Foreskin fibroblast (primary cell): ENCODE measurements at places on chromosomes 5 and 9.
A peak's percentile ranks its signal among the peaks of the same experiment; 100 is the strongest.

DNA sequence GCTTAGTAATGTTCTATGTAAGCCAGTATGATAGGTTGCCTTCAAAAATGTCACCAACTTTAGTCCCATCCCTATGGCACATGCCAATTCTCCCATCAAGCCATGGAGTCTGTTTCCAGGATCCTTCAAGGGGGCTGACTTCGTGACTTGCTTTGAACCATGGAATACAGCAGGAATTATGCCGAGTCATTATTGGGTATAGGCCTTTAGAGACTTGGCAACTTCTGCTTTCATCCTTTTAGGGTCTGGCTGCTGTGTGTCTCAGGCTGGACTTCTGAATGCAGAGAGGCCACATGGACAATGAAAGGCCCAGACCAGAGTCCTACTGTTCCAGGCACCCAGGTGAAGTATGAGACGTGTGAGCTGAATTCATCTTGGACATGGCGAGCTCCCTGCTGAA lies 109.8 kb downstream of the DENND1A start:
- DNase-seq, result no peak

DNA sequence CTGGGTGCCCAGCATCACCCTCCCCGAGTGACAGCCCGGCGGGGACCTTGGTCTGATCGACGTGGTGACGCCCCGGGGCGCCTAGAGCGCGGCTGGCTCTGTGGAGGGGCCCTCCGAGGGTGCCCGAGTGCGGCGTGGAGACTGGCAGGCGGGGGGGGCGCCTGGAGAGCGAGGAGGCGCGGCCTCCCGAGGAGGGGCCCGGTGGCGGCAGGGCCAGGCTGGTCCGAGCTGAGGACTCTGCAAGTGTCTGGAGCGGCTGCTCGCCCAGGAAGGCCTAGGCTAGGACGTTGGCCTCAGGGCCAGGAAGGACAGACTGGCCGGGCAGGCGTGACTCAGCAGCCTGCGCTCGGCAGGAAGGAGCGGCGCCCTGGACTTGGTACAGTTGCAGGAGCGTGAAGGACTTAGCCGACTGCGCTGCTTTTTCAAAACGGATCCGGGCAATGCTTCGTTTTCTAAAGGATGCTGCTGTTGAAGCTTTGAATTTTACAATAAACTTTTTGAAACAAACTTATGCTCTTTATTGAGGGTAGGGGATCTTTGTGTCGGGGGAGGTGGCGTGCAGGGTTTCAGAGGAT lies 1.3 kb downstream of the GADD45G start:
- peak; percentile 56 for DNase-seq

DNA sequence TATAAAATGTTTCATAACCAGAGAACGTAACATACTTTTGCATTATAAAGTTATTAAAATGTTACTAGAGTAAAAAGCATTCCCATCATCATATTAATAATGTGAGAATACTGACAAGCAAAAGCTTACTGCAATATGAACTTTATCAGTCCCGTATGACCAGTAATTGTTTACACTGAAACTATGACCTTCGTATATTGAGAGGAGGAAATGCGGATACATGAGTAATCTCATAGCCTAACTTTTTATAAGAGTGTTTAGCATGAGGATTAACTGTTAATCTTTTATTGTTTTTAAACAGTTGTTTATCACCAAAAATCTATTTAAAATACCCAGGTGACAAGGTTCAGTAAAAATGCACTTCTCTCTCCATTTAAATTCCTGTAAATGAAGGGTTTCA lies 272.4 kb downstream of the SLF1 start:
- DNase-seq, result no peak

DNA sequence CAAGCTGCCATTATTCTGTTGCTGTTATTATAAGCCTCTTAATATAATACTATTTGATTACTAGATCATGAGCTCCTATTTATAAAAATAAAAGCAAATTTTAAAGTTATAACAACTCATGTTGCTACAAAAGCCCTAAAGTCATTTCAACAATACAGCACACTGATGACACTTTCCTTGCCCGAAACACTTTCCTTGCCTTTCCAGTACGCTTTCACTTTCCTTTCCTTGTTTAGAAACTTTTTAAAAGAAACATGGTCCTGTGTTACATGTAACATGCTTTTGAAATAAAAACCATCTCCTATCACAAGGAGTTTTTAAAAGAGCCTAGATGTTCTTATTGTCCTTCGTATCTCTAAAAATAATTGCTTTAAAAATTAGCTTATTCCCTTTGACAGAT lies 688.4 kb downstream of the PTPRD start:
- no peak for DNase-seq

DNA sequence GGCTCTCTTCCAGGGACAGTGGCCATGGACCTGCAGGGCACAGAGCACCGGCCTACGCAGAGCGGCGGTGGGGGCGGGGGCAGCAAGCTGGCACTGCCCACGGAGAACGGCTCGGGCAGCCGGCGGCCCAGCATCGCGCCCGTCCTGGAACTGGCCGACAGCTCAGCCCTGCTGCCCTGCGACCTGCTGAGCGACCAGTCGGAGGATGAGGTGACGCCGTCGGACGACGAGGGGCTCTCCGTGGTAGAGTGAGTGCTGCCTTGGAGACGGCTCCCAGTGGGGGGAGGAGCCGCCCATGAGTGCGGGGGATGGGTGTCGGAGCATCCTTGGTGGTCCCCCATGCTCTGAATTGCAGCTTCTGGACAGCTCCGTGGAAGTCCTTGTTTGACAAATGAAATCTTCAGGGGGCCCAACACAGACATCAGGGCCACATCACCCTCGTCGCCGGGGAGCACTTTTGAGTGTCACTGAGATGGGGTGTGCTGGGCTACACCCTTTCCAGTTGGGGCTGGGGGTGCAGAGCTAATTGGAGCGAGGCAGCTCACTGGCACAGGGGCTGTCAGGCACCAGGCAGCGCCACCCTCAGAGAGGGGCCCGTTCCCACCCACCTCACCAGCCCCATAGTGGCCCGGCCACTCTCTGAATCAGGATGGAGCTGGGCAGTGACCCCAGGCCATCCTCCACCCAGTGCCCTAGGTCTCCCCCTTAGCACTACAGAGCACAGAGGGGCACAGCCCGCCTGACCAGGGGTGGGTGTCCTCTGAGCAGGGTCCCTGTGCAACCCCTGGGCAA lies 70.9 kb downstream of the KCNT1 start:
- no peak for DNase-seq
